AG08395 (cell line): ENCODE measurements at places on chromosomes 7 and 10.

DNA sequence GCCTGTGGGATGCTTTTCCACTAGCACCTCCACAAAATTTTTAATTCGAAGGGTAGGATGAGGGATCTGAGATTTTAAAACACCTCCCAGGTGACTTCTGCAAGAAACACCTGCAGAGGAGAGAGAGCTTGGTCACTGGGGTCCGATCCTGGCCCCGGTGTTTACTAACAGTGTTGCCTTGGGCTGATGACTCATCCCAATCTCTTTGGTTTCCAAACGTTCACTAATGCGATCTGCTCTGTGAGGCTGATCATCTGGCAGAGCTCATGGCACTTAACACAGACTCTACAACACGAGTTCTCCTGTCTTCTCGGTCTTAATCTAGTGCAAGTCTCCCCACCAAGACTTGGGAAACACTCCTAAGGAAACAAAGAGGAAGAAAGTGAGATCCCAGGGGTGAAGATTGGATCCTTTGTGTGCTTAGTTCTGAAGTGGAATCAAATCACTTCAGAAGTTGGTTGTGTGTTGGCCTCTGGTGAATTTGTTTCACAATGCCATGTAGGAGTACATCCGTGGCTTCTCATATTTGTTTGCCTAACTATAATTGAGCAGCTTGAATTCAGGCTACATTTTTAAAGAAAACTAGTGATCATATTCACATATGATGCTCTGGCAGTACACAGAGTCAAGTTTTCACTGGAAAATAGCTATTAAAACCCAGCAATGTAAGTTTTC, 407.9 kb downstream of the NRG3 start:
- no peak for DNase-seq

DNA sequence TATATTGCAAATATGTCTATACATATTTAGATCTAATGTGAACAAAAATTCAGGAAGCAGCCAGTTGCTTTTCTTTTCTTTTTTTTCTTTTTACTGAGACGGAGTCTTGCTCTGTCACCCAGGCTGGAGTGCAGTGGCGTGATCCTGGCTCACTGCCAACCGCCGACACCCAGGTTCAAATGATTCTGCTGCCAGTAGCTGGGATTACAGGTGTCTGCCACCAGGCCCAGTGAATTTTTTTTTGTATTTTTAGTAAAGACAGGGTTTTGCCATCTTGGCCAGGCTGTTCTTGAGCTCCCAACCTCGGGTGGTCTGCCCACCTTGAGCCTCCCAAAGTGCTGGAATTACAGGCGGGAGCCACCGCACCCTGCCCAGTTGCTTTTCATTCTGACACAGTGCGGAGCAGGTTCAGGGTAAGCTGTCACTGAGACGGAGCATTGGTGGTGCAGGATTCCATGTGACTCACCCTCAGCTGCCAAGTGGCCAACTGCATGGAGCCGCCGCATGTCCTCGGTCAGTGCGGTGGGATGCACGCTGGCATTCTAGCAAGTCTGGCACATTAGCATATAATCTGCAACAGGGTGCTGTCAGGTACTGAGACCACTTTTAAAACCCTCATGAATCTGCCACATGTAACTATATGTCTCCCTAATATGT, 362.7 kb downstream of the DNAJB6 start:
- no peak for DNase-seq

DNA sequence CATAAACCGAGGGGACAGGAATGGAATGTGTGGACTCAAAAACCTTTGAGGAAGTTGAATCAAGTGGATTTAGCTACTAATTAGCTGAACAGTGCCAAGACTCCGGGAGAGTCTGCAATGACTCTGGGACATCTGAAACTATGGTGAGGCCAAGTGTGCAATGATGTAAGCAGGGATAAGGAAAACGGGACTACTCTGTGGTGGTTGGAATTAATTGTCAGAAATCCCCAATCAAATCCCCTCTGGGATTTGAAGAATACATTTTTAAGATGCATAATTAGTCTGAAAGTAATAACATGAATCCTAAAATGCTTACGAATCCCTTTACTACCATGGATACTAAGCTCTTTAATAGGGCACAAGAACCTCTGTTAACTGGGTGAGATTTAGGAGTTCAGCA, 602.8 kb downstream of the NRG3 start:
- DNase-seq: no peak

GRCh38 chr7:141612861-141613260, 61.7 kb downstream of the AGK start:
- no peak for DNase-seq

DNA sequence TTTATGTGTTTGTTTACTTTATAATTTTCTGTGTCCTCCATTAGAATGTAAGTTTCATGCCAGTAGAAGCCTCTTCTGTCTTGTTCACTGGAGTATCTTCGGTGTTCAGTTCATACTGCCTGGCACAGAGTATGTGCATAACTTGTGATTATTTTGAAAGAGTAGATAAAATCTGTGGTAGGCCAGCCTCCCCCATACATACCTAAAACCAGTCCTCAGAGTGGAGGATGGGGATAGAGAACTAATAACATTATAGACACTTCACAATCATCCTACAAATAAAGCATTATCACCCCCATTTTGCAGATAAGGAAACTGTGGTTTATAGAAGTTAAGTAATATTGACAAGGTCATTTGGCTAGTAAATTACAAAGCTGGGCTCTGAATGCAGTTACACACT, 28.0 kb downstream of the VIM start:
- DNase-seq: no peak

DNA sequence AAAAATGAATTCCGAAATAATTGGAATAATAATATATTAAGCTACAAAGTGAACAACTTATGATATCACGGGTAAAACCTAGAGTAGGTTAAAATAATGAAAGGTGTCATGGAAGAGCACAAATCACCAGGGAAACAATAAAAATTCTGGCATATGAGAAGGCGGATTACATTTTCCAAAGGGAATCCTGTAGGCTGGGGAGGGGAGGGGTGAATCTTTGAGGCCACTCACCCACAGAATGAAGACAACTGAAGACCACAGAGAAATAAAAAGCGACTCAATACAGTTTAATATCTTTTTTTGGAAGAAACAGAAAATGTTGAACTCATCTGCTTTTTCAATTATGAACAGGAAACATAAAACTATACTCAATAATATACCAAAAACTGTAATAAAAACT, 129.4 kb upstream of the HPS1 start:
- no peak for DNase-seq
